ENCODE measurements at places on chromosomes 1 and 21.
A peak's percentile ranks its signal among the peaks of the same experiment; 100 is the strongest.

DNA sequence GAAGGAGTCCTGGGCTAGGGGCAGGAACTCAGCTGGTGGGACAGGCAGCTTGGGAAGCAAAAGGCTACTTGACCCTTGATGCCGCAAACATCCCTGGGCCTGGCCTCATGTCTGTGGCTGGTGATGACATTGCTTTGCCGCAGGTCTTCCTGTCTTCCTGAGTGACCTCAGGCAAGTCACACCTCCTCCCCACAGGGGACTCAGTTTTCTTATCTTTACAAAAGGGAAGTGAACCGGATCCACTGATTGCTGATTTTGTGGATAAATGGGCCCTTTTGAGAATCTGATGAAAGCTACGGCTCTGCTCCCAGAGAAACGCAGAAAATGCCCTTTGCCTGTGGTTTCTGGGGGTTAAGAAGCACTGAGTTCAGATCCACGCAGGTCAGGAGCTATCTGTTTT is 20.7 kb downstream of the PLOD1 start:
- no peak for DNase-seq

- DNase-seq: no peak
Measured at GRCh38 chr1:7552402-7552801, 218.7 kb upstream of the VAMP3 start.

DNA sequence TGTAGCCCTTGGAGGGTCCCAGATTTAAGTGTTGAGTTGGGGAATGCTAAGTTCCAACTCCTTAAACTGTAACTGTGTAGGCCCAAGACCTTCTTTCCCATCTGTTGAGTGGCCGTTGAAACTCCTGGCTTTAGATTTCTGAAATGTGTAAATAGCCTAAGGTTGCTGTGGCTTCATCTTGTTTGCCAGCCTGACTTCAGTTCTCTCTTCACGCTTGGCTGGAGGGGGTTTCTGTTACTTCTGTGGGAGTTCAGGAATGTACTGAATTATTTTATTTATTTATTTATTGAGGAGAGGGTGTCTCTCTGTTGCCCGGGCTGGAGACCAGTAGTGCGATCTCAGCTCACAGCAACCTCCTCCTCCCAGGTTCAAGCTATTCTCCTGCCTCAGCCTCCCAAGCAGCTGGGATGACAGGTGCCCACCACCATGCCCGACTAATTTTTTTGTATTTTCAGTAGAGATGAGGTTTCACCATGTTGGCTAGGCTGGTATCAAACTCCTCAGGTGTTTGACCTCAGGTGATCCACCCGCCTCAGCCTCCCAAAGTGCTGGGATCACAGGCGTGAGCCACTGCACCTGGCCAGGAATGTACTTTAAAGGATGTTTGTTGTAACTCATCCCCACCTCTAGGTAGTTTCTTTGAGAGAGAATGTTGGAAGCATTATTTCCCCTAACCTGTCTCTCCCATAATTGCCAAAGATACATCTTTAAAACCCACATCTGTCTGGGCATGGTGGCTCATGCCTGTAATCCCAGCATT is 5.9 kb downstream of the TTC39A start:
- DNase-seq: no peak

DNA sequence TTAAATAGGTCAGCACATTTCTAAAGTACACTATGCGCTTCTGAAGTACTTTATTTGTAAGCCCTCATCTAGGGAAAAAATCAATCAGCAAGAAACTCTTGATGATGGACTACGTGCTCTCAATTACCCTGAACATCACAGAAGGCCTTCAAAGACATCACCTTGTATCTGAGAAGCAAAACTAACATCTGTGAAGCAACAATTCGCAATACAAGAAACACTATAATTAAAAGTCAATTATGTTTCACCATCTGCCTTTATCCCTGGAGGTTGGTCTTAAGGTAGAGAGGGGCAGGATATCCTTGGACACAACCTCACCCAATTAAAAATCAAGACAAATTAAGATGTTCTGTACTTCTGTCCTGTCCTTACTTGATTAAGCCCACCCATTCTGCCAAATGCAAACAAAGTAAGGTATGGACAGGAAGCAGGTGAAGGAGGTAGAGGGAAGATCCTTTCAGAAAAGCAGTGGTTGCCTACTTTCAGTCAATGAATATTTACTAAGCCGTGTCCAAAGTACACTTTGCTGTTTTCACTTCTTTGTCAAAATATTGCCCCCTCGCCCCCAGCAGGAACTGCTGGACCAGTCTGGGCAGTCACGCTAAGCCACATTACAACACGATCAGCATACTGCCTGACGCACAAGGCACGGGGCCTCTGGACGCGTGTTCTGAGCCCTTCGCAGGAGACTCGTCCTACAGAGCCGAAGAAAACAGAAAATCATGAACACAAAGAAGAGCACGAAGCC is 887 bp downstream of the SLC19A2 start:
- peak; percentile 27 for DNase-seq

- no peak for DNase-seq
Measured at GRCh38 chr1:97196825-97197516, 475.4 kb downstream of the PTBP2 start.

DNA sequence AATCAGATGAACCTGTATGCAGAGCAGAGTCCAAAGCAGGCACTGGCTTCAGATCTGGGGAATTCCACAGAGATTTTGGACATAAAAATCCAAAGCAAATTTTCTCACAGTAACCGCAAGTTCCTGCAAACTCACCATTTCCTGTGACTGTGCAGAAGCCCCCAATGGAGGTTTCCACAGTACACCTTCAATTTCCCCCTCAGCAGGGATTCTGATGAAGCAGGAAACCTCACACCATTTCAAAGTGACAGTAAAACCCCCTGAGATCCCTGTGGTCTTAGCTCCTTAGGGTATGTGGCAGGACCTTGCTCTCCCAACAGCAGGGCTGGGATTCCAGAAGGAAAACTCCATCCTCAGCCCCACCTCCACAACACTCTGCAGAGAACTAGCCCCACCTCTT is 6.0 kb upstream of the TGFBR3 start:
- peak; percentile 26 for DNase-seq

DNA sequence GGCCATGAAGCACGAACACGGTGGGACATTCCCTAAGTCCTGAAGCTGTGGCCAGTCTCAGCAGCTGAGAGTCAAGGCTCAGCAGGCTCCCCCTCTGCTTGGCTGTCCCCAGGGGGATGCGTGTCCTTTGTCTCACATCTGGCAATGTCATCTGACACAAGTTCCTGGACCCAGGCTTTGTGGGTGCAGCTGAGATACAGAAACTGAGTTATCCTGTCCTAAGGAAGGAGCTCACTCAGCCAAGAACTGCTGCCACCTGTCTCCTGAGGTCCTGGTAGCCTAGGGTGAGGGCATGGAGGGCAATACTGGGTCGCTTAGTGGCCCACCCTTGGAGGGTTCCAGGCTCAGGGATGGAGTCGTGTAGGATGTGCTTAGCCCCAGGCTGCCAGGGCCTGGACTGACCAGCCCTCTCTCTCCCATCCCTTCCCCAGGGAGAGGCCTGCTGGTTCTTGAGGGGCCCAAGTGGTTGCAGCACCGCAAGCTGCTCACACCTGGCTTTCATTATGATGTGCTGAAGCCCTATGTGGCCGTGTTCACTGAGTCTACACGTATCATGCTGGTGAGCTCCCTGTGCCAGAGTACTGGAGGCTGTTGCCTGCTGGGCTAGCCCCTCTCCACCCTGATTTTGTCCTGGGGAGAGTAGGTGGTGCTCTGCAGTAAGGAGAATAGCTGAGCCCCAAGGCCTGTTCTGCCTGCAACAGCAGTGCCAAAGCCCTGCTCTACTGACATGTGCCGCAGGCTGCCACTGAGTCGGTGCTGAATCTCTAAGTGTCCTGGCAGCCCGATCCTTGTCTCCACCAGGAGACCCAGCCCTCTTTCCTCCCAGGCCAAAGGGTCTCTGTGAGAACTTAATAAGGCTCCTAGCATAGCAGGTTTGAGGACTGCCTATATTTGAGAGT is 13.5 kb downstream of the CYP4B1 start:
- DNase-seq: no peak

- DNase-seq: no peak
Measured at GRCh38 chr21:34811368-34811767, 142.6 kb downstream of the CLIC6 start.

DNA sequence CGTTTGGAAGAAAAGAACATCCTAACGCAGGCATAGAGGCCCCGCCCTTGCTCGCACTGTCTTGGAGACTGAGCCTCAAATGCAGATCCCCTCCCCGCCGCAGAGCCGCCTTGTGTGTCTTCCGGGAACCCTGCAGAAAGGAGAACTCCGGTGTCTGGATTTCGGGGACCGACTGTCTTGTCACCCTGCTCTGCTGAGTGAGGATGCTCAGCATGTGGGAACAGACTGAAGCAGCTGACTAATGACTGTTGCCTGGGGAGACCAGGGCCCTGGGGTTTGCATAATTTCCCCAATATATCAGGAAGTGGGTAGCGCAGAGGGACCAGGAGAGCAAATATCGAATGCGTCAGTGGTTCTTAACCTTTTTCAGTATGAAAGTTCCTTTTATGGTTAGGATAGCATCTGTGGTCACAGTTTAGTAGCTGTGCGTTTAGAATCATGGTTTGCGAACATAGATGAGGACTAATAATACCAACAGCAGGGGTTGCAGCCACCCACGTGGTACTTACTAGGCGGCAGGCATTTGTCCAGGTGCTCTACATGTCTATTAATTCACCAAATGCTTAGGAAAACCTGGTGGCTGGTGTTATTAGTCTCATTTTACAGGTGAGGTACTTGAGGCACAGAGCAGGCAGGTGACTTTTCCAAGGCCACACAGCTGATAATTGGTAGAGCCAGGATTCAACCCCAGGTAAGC is 14.3 kb downstream of the GPR137B start:
- DNase-seq: no peak

DNA sequence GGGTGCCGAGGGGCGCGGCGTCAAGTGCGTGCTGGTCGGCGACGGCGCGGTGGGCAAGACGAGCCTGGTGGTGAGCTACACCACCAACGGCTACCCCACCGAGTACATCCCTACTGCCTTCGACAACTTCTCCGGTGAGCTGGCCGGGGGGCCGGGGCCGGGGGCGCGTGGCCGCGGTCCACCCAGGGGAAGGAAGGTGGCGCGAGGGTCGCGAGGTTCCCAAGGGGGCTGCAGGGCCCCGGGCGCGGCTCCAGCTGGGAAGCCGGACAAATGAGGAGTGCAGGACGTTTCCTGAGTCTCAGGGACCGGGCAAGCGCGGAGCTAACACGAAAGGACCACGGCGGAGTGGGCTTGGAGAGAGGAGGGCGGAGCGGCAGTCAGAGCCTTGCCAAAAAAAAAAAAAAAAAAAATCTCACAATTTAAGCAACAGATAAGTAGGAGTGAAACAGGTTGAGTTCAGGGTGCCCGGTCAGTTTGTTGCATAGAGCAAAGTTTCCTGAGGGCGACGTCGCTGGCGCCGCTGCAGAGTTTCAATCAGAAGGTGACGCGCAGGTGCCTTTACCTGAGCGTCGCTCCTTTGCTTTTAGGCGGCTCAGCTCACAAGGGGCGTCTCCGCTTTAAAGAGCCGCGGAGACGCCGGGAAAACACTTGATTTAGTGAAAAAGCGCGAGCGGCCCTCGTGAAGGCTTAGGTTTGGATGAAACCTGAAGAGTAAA is 750 bp downstream of the RHOU start:
- DNase-seq: peak; percentile 7

- no peak for DNase-seq
Measured at GRCh38 chr1:12408662-12409061, 178.8 kb downstream of the VPS13D start.

DNA sequence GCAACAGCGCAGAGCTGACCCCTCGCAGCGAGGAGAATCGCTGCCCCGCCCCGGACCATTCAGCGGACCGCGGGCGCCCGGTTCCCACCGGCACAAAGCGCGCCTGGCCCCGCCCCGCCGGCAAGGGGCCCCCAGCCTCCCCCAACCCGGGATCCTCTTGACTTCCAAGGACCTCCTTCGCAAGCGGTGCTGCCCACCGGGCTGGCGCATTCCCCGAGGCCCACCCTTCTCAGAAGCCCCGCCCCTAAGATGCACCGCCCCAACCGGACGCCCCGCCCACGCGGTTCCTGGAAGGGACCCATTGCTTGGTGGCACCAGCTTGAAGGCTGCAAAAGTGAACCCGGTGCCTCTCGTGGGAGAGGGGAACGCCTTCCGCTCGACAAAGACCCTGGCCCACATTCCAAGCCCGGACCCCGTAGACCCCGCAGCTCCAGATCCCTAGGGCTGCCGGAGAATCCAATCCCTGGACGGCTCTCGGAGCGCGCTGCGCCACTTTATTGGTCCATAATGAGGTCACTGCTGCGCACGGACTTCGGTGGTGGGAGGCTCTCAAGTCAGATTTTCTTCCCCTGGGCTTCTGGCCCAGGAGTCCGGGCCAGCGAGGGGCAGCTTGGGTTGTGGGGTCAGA is 2.0 kb downstream of the HES3 start:
- DNase-seq: peak; percentile 67

GRCh38 chr21:18759751-18760161 is 356.2 kb upstream of the TMPRSS15 start:
- DNase-seq: no peak

GRCh38 chr1:198363625-198364151 is 176.8 kb downstream of the ATP6V1G3 start:
- DNase-seq: no peak

All from activated naive CD8-positive, alpha-beta T cell treated with anti-CD3 and anti-CD28 coated beads for 36 hours (primary cell).